Upper lobe of right lung (tissue), 1 donor: ENCODE measurements at places on chromosomes 12 and 14.

DNA sequence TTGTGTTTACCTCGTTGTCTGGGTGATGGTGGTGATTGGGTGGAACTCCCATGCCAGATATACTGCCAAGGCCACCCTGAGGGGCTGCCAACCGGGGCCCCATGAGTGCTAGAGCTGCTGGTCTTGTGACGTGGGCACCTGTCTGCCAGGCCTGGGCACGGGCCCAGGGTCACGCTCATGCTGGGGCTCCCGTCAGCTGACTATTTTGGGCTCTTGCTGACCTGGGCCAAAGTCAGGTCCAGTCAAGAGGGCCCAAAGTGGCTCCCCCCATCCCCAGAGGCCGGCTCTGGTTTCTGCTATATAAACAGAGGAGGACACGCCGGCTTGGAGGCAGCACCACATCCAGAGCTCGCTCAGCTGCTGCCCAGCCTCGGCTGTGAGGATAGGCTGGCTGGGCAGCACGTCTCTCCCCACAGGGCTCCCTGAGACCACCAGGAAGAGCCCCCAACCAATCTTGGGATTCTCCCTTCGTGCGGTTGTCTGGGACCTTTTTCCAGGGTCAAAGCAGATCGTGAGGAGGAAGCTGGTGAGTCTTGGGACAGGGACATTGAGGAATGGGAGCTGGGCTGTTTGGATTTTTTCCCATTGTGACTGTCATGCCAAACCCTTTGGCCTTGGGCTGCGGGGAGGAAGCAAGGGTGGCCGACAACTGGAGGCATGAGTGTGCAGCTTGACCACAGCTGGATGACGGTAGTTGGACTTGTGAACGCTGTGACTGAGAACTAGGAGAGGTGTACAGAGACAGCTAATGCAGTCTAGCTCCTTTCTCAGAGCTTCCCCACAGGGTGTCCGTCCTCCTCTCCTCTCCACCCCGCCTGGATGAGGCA lies 7.6 kb upstream of the NR4A1 start:
- DNase-seq: no peak

DNA sequence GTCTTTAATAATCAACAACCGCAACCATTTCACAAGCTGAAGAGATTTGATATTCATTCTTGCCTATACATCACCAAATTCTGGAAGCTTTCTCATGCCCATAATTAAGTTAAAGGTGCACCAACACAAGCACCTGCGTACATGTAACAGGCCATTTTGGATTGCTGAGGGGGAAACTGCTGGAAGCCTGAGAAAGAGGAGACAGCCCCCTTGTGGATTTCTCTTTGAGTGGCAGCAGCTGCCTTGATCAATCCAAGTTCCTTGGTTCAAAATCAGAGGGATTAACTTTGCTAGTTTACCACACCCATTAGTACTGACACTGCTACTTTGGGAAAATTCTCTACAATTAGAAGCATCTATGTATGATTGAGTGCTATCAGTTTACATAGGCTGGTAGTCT lies 321.1 kb downstream of the NOVA1 start:
- no peak for DNase-seq

- no peak for DNase-seq
These were observed 22.1 kb upstream of the NAP1L1 start for GRCh38 chr12:76106631-76107030.

- DNase-seq: no peak
These were observed 214.9 kb upstream of the HMGA2 start for GRCh38 chr12:65609359-65609771.

DNA sequence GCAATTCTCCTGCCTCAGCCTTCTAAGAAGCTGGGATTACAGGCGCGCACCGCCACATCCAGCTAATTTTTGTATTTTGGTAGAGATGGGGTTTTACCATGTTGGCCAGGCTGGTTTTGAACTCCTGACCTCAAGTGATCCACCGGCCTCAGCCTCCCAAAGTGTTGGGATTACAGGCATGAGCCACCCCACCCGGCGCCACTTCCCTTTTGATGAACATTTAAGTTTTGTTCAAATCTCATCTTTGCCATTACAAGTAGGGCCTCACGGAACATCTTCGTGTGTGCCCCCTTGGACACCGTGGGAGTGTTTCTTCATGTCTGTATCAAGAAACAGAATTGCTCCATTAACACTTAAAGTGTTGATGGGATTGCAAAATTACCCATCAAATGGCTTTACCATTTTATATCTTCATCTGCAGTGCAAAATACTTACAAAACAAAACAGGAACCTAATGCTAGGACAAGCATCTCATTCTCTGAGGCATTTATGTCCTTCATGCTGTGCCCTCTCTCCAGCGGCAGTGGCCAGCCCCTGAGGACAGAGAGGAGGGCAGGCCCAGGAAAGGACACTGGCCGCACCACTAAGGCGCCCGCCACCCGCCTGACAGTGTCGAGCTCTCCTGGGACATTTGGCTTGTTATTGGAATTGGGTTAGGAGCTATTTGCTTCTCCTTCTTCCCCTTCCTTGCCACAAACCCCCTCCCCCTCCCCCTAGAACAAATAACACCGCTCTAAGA lies 61.7 kb downstream of the RFX4 start:
- no peak for DNase-seq
